ENCODE measurements at places on chromosomes 13 and 19. TPM values are rescaled to one million over a fixed set of nuclear protein-coding genes. Genes with fewer than 3 reads are reported as not detected.

DNA sequence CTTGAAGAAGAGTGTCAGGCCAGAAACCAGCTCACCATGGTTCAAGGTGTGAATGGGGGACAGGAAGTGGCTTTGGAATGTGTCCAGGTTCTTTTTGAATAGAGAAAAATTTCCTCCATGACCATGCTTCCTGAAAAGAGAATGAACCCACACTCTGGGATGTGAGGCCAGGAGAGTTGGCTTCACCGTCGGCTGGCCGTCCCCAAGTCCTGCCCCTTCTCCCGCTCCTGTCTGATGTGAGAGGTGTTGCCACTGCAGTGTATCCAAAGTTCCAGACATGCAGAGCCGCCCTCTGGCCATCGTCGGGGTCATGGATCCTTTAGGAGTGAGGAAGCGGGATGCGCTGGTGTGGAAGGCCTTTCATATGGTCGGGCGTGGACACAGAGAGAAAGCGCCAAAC, 101.2 kb downstream of the COL4A2 start:
- DNase-seq: peak; percentile 59

GRCh38 chr19:5706876-5707573, 12.9 kb downstream of the LONP1 start:
- DNase-seq: no peak

The HSH2D gene
- total RNA-seq: not detected

The ZNF582 gene
- total RNA-seq: 1.3 TPM

DNA sequence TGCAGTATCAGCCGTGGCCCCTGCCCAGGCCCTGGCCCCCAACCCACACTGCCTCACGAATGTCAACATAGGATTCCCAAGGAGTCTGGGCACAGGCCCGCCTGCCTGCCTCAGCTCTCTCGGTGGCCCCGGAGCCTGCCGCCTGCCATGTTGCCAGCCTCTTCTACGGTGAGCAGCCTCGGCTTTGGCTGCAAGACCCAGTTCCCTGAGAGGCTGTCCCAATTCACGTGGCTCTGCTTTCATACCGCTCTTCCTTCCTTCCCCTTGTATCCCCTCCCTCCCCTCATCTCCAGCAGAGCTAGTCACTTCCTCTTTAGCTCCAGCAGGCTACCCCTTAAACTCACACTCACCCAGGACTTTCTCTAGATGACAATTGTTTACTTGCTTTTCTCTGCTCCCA, 42.7 kb downstream of the SERP2 start:
- DNase-seq: no peak

The GTF3A gene
- total RNA-seq: 99.8 TPM

- no peak for DNase-seq
Observed at GRCh38 chr19:32673573-32673972, 1.4 kb downstream of the ANKRD27 start.

The ZIC2 gene
- 0.13 TPM for total RNA-seq

The LACC1 gene
- 5.8 TPM for total RNA-seq

GRCh38 chr13:114056205-114057013, 76.0 kb downstream of the RASA3 start:
- DNase-seq: no peak

The ZNF729 gene
- total RNA-seq: not detected

- DNase-seq: no peak
Observed at GRCh38 chr13:97464561-97464960, 30.6 kb downstream of the RAP2A start.

The ATP12A gene
- not detected for total RNA-seq

DNA sequence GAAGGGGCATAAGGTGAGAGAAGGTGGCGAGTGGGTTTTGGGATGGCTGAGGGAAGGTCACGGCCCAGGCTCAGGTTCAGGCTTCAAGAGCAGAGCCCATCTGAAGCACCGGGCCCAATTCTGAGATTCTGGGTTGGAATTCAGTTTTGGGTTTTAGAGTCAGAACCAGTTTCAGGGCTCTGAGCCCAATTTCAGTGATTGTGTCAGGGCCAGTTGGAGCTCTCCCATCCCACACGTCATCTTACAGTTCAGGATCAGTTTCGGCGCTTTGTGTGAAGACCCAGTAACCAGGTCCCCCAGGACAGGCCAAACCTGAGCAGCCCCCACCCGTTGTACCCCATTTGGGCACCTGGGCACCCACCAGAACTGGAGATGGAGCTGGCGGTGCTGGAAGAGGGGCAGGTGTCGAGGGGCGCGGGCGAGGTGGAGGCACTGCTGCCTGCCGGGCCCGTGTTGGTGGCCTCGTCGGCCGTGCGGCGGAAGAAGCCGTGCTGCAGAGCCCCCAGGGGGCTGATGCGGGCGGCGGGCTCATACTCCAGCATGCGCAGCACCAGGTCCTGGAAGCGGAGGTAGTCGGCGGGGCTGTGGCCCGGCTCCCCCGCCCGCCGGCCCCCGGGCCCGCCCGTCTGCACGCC, 7.5 kb downstream of the DYRK1B start:
- DNase-seq: no peak

The ATXN8OS gene
- total RNA-seq: not detected

The CGB1 gene
- not detected for total RNA-seq

The RBM42 gene
- total RNA-seq: 27.9 TPM

The FXYD7 gene
- not detected for total RNA-seq

- no peak for DNase-seq
Observed at GRCh38 chr19:33301144-33301899, 1.0 kb downstream of the CEBPA start.

The ZGLP1 gene
- total RNA-seq: 0.13 TPM

DNA sequence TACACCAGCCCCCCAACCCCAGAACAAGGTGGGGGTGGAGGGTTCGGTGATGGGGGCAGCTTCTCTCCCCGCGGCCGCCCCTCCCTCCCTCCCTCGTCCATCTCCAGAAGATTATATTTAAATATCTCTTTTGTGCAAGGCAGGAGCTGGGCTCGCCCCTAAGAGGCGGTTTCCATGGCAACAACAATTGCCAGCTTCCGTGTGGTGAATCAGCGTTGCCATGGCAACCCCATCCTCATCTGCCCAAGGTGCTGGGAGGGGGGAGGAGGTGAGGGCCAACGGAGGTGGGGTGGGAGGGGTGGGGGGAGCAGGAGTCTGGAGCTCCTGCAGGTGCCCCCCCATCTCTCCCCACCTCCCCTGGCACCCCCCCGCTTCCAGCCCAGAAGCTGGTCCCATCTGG, 46.4 kb downstream of the CELF5 start:
- no peak for DNase-seq

- no peak for DNase-seq
Observed at GRCh38 chr19:13557756-13558398, 51.6 kb upstream of the CACNA1A start.

The MAST1 gene
- 1.1 TPM for total RNA-seq

DNA sequence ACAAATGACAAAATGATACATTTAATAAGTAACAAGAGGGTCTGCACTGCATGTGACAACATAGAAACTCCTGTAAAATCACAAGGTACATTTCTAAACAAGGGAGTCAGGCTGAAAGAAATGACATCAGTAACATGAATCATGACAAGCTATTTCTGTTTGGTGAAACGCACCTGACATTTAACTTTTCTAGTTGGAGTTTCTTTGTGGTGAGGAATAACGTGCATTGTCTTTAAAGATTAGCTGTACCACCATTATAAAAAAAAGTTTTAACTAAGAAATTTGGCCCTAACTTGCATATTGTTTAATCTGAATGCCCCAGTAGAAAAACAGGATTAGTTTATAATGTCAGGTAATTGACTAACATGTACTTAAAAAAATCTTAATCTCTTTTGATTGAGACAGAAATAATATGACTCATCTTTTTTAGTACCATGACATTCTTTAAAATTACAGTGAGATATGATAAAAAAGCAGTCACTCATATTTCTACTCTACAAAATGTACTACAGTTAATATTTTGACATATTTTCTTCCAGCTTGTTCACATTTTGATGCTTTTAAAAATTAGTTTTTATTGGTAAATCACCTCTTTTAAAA, 418.2 kb downstream of the KLF12 start:
- no peak for DNase-seq

- DNase-seq: no peak
Observed at GRCh38 chr19:39304701-39305571, 8.7 kb downstream of the IFNL1 start.

DNA sequence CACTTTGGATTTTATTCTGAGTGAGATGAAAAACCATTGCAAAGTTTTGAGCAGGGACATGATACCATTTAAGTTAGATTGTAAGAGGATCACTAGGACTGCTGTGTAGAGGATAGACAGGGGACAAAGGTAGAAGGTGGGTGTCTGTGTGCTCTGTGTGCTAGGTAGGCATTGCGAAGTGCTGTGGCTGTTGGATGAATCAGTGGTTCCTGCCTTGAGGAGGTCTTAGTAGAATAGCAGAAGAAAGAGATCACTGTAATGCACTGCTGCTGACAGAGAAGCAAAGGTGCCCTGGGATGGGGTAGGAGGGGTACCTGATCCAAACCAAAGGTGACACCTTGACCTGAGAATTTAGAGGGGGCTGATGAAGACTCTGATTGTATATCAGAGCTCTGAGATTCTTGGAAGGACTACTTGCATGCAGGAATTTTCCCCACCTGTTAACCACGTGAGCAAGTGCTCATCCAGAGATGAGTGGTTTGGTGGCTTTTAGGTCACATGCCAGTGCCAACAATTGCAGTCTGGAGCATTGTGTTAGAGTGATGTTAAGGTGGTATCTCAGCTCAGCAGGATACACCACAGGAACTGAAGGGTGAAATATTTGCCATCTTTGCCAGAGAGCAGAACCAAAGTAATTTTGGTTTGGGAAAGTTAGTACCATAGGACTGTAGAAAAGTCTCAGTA, 10.8 kb downstream of the WASF3 start:
- no peak for DNase-seq

DNA sequence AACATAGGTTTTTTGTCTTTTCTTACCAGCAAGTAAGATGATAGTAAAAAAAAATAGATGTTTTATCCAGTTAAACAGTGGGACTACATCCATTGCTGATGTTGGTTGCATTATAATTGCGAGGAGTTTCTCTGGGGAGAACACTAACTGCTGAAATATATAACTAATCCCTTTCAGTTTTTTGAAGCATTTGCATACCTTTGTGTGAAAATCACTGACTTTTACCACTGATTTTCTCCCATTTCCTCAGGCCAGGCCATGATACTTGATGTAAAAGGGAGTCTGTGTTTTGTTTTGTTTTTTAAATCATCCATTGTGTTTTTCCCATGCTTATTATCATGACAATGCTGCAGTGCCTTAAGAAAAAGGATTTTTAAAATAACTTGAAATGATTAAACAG, 699.5 kb downstream of the PCDH9 start:
- DNase-seq: no peak

GRCh38 chr19:3684054-3684816, 16.0 kb downstream of the PIP5K1C start:
- no peak for DNase-seq

The LGALS4 gene
- not detected for total RNA-seq

GRCh38 chr19:4049432-4049831, 17.3 kb downstream of the ZBTB7A start:
- no peak for DNase-seq

The ZNF333 gene
- total RNA-seq: 9.6 TPM

DNA sequence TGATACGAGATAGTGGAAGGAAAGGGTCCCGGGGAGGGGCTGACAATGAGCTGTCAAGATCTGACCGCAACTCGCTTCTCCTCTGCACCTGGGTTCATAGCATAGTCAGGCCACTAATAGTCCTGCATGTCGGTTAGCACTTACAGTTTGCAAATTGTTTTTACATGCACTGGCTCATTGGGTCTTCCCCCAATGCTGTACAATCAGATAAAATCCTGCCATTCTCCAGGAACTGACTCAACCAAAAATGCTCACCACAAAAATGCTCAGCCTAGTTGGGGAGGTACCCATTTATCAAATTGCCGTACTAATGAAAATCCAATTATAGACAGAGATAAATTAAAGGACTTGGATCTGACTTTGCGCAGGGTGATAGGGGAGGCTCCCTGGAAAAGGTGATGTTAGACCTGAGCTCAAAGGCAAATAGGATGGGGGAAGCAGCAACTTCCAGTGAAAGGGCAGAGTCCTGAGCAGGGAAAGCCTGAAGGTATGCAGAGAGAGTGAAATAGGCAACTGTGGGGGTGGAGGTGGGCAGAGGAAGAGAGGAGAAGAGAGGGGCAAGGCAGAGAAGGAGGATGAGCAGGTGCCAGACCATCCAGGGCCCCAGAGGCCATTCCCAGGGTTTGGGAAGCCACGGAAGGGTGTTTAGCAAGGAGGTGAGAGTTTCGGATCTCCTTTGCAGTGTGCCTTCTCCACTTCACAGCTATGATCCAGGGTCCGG, 326.1 kb upstream of the TSHZ3 start:
- DNase-seq: no peak

- no peak for DNase-seq
Observed at GRCh38 chr13:30034458-30034795, 184.0 kb upstream of the UBL3 start.

DNA sequence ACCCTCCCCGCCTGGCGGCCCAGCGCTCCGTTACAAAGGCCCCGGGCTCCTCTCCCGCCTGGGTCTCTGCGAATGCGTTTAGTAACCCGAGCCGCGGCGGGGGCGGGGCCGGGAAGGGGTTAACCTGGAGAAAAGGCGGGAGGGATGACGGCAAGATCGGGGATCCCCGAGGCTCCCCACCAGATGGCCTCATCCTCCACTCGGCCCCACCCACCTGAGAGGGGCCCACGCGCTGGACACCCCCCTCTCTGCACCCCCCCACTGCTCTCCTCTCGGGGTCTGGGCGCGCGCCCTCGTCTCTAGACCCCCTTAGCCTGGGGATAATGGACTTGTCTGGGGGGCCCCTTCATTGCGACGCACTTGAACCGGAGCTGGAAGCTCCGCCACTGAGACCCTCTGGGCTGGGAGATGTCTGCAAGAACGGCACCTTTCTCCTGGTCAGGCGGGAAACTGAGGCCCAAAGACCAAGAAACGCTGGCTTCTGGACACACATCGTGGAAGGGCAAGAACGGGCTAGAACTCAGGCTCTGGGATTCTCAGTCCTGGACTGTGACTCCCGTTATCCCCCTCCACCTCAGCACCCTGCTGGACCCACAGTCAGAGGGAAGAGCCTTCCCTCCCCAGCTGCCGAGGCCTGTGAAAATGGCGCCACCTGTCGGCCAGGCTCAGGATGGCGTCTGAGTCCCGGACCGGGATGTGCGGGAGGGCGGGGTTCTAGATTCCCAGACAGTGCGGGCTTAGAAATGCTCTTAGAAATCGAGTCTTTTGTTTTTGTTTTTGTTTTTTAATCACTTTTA, 2.9 kb upstream of the LTBP4 start:
- peak; percentile 60 for DNase-seq

- DNase-seq: no peak
Observed at GRCh38 chr13:30737511-30738337, 2.4 kb downstream of the ALOX5AP start.

- DNase-seq: no peak
Observed at GRCh38 chr13:97278435-97279411, 56.6 kb downstream of the MBNL2 start.
